ENCODE measurements at places on chromosomes 6 and 20.

GRCh38 chr20:59972037-59972801, 14.0 kb downstream of the CDH26 start:
- no peak for DNase-seq

GRCh38 chr20:57398231-57398821, 7.1 kb downstream of the RBM38 start:
- no peak for DNase-seq

DNA sequence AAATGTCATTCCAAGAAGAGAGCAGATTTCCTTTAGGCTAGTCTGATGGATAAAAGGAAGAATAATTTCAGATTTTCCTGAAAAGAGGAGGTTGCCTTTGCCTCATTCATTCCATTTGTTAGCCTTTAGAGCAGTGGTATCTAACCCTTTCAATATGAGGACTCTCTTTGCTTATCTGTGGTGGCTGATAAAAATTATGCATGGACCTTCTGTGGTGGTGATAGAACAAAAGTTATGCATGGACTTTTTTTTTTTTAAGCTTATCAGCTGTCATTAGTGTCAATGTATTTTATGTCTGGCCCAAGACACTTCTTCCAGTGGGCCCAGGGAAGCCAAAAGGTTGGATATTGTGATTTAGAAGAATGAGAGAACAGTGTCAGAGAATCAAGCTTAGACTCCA, 1.7 kb downstream of the TRIM39 start:
- DNase-seq: no peak

GRCh38 chr20:54502179-54502578, 26.8 kb downstream of the DOK5 start:
- DNase-seq: no peak

DNA sequence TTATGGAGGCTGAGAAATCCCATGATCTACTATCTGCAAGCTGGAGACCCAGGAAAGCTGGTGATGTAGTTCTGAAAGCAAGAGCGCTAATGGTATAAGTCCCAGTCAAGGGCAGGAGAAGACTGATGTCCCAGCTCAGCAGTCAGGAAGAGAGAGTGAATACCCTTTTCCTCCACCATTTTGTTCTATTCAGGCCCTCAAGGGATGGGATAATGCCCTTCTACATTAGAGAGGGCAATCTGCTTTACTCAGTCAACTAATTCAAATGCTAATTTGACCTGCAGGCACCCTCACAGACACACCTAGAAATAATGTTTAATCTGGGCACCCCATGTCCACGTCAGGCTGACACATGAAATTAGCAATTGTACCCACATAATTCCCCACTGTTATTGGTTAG, 10.8 kb upstream of the FYN start:
- DNase-seq: no peak

DNA sequence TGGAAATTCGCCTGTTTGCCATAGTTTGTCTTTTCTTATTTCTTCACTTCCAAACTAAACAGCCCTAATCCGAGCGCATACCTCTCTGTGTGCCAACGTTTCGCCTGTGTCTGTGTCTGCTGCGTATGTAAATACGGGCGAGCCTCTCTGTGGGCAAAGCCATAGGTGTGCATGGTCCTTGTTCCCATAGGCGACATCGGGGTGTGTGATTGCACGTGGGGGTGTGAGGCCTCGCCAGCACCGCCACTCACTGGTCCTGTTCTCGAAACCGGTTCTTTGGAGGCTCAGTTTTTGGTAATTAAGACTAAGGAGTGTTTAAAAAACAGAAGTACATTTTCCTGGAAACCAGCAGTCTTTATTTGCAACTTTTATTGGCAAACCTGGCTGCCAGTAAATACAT, 6.0 kb upstream of the FOXC1 start:
- no peak for DNase-seq

- DNase-seq: no peak
Observed at GRCh38 chr20:25544734-25545133, 40.6 kb downstream of the NINL start.

DNA sequence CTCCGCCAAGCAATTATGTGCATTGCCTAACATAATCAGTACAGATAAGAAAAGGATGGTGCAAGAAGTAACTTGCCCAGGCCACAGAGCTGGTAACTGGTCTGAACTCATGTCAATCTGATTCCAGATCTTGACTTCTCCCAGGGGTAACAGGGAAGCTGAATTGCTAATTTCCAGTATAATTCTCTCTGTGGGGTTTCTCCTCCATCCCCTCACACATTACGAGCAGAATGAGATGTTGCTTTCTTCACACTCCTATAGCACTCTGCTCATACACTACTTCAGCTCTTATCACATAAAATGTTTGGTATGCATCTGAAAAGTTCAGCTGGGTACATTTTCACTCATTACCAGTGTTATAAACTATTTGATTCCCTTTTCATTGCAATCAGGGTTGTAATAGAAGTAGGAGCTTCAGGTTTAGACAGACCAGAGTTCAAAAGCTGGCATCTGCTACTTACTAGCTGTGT, 24.0 kb upstream of the LRRC1 start:
- DNase-seq: no peak

GRCh38 chr6:34560366-34561226, 4.5 kb upstream of the SPDEF start:
- DNase-seq: no peak

GRCh38 chr6:43993881-43994523, 133.2 kb downstream of the MRPL14 start:
- DNase-seq: no peak

Data from T47D (cell line).